ENCODE measurements at places on chromosomes 7 and 10. TPM values are rescaled to one million over a fixed set of nuclear protein-coding genes. Genes with fewer than 3 reads are reported as not detected.

The ELN gene
- 27.5 TPM for total RNA-seq

DNA sequence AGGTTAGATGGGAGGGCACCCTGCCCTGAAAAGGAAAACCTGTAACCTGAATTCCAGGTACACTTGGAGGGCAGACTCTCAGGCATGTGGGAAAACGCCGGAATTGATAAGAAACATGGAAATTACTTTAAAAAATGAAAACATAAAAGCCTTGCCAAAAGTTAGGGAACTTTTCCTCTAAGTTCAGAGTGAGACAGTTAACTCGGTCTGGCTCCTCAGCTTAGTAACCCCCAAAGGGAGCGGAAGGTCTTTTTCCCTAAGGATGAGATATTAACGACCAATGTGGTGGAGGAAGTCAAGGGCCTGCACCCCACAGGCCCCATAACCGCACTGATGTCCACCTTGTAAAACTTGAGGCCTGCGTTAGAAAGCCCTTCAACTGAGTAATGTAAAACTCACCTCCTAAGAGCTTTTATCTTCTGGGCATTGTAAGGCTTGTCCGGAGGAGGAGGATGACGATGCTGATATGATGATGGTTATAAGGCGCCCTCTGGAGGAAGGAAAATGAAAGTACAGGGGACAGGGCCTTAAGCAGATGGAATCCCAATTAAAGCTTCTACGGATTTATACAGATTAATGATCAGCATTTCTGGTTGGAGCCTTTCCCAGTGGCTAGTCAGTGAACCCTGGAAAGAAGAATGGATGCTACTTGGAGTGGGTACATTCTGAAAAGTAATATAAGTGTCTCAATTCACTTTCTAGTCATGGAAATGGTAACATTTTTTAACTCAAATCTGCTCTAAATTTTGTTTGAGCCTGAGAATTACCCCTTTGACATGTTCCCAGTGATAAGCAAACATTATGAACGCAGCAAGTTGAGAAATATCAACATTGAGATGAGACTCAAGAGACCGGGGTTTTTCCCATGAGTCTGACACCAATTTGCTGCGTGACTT, 694 bp downstream of the COL1A2 start:
- peak; percentile 61 for DNase-seq

DNA sequence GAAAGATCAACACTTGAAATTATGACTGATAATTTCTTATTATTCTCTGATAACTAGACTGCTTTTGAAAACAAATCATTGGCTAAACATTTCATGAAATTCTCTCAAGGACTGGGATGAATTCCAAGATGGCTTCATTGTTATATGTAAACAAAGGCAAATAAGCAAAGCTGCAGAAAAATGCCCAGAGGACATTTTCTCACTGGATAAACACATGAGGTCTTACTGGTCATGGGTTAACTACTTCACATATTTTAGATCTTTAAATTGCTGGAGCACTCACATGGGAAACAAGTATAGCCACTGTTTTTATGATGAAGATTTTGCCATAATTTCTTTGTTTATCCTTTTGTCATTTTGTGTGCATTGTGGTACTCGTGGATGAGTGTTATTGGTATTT, 239.1 kb downstream of the PHF14 start:
- no peak for DNase-seq

DNA sequence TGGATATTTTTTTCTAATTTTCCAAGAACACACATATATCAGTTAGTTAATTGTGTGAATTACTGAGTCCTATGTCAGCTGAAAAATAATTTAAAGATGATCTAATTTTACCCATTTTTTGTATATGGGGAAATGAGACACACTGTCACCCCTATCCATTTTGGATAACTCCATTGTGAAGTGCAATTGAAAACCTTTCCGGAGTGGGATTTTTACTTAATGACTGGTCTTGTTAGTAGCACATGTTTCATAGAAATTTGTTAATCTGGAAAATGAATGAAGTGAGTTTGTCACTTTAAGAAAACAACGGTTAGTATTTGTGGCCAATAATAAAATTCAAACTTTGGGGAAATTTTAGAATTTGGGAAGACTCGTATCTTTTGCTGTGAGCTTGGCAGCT, 2.0 kb downstream of the GARS1 start:
- DNase-seq, result no peak

DNA sequence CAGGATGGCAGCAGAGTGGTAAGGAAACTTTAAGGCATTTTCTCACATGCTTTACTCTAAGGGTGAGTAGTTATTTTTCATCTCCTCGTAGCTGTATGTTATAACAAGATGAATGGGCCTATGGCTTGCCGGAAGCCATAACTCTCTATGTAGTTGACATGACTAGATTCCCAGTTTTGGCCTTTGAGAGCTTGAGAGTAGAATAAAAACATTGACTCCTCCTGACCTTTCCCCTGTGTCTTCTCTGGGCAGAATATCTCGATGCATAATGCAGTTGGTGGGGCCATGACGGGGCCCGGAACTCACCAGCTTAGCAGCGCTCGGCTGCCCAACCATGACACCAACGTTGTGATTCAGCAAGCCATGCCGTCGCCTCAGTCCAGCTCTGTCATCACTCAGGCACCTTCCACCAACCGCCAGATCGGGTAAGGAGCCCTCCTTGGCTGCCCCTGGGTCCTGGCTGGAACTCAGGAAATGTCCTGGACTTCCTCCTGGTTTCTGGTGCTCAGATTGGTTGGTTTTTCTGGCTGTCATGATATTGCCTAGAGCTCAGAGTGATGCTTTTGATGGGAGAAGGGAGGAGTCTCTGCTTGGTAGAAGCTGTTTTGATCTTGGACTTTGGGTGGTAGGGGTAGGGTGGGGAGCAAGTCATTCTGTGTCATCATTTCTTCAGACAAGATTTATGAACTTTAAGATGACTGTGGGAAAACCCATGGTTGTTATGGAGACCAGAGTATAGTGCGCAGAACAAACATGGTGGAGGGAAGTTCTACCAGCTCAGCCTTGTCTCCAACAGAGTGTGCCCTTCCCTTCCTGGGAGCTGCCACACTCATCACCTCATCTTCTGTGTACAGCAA, 158.0 kb downstream of the CREB5 start:
- DNase-seq, result no peak

- no peak for DNase-seq
These were observed 517.8 kb downstream of the GRID1 start for GRCh38 chr10:85848756-85849155.

DNA sequence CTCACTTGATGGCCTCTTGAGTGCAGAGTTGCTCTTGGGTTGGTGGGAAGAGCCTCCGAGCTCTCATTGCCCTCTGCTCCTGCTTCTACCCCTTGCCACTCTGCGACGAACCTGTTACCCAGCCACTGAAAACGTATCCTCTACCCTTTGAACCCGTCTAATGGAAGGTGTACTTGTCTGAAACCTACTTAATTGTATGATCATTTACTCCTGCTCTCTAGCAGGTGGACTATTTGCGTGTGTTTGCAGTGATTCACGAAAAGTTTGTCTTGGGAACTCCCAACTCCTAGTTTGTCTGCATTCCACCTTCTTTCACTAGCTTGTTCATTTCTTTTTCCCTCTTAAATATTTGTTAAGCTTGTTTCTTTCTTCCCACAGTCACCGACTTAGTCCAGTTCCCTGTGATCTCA, 503 bp downstream of the CROT start:
- no peak for DNase-seq
